ENCODE measurements at places on chromosomes 4 and X.

DNA sequence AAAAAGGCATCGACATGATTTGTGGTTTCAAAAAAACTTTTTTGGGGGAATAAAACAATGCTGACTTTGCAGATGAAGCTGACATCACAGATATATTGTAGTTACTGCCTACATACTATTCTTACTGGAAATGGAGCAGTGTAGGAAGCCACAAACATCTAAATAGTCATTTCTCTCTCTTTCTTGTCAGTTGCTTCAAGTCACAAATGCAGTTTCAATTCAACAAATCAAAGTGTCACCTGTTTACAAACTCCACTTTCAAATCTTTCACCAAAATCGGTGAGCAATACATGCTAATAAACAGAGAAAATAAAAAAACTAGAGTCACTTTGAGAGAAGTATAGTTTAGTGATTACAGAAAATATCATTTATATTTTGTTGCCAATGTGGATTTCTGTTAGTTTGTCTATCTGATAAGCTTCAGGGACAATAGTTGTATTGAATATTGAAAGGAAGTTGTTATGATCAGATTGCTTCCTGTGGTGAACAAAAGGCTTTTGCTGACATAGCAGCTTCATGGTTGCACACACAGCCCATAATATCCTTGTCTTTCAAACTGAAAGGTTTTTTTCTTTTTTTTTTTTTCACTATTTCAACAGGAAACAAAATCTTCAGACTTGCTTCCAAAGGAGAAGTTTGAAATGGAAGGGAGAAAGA, 49.7 kb upstream of the PTPN13 start:
- DNase-seq = no peak

DNA sequence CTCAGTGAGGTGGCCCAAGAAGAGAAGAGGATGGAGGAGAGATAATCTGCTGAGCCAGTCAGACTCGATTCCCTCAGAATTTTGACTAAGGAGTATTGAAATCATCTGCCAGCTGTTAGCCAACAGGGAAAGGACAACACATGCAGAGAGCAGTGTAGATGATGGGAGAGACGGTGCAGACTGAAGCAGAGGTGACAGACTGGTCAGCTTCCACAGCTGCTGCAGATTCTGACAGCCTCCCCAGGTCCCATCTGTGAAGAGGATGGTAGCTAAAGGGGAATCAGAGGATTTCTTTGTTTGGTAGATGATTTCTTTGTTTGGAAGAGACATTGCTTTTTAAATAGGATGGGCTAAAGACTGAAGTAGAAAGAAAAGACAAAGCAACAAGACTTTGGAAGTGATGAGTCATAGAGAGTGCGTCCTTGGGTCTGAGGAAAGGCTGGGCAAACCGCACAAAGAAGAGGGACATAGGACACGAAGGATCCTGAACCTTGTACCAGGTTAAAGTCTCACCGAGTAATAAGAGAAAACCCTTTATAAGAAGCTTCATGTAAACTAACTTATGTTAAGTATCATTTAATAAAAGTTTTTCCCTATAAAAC, 27.6 kb downstream of the INTU start:
- no peak for DNase-seq

GRCh38 chr4:154640999-154641398, 28.5 kb upstream of the FGG start:
- no peak for DNase-seq

- no peak for DNase-seq
Measured at GRCh38 chrX:140943513-140943912, 58.9 kb upstream of the SPANXB1 start.

GRCh38 chrX:100407784-100408712, 2.0 kb downstream of the PCDH19 start:
- DNase-seq = no peak

GRCh38 chr4:76265631-76266218, 14.2 kb downstream of the FAM47E start:
- no peak for DNase-seq

DNA sequence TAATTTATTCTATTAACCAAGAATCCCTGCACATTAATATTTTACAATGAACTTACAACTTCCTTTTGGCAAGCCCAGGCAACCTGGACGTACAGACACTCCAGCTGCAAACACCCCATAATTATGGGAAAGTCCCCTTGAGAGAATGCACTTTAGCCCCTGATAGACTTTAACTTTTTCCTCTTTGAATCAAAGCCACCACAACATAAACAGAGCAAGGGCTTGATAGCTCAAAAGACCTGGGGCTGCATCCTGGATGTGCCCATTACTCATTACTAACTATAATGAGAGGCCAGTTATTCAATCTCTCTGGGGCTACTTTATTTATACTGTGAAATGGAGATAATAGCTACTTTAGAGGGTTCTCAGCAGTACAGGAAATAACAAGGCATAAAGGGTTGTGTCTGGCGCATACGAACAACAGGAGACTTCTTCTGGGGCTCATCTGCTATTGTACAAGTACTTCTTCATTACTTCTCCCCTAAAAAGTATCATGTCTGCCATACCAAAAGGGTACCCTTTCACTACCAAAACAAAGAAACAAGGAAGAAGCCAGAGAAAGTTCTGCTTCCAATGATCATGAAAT, 54.9 kb downstream of the CASK start:
- DNase-seq = no peak

DNA sequence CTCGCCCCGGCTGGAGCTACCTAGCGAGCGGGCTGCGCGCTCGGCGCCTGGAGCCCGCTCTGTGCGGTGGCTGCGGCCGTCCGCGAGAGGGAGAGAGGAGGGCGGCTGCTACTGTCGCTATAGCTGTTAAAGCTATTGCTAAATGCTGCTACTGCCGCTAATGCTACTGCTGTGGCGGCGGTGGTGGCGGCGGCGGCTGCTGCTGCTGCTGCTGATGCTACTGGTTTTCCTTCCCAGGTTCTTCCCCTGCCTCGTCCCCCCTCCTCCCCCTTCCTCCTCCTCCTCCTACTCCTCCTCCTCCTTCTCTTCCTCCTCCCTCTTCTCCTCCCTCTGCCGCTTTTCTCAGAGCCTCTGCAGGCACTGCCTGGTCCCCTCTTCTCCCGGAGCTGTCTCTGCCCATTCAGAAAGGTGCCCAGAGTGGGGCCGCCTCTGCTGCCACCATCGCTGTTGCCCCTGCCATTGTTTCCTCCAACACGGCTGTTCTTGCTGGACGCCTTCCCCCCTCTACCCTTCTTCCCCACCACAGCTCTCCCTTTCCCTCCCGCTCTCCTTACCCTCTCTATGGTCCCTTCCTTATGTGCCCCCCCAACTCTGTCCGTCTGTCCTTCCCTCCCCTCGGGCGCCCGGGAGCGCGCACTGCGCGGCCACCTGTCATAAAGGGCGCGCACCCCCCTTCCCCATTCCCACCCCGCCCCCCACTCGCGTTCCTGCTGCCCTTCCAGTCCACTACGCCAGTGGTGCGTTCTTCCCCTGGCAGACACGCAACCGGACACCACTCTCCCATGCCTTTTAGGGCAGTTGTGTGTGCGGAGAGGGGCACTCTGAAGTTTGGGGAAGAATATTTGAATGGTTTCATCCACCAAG, at the start of gene NEXMIF:
TSS of gene NEXMIF (minus strand) at position 228 of the 864 bp plus-strand sequence.
- DNase-seq = peak; percentile 2

DNA sequence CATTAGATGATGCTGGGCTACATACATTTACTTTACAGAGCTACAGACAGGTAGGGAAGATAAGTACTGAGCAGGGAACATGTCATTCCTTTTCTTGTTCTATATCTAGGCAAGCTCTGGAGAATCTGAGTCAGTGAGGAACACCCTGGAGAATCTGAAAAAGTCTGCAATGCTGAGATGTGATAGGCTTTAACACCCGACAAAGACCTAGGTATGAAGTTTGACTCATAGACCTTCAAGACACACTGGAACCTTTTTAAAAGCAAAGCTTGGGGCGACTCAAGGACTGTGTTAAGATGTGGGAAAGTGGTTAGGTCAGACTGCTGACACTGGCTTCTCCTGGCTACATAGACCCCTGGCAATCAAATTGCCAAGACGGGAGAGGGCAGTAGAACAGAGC, 42.8 kb downstream of the OSTC start:
- DNase-seq = no peak

DNA sequence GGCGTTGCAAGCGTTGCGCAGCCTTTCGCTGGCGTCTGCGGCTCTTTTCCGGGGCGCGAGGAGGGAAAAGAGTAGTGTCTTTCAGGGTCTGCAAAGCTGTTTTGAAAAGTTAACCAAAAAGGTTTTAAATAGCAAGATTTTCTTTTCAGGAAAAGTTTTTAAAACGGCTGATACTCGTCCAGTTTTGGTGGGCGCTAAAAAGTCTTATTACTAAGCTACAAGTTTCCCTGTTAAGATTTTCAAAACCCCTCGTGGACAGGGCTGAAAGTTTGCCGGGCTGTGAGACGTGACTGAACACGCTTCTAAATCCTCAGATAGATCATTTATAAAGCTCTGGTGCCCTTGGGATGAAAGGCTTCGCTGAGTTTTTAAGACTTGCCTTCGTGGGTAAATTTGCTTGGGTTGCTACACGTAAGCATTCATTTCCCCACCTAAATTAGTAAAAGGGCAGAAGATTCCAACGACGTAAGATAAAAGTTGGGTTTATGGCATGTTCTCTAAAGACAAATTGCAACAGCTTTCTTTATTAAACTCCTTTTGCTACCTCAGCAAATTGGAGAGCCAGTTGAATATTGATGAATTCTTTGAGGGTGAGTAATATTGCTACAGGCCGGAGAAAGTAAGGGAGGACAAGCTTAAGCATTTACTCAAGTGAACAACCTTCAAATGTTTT, 91.5 kb downstream of the HPRT1 start:
- no peak for DNase-seq

DNA sequence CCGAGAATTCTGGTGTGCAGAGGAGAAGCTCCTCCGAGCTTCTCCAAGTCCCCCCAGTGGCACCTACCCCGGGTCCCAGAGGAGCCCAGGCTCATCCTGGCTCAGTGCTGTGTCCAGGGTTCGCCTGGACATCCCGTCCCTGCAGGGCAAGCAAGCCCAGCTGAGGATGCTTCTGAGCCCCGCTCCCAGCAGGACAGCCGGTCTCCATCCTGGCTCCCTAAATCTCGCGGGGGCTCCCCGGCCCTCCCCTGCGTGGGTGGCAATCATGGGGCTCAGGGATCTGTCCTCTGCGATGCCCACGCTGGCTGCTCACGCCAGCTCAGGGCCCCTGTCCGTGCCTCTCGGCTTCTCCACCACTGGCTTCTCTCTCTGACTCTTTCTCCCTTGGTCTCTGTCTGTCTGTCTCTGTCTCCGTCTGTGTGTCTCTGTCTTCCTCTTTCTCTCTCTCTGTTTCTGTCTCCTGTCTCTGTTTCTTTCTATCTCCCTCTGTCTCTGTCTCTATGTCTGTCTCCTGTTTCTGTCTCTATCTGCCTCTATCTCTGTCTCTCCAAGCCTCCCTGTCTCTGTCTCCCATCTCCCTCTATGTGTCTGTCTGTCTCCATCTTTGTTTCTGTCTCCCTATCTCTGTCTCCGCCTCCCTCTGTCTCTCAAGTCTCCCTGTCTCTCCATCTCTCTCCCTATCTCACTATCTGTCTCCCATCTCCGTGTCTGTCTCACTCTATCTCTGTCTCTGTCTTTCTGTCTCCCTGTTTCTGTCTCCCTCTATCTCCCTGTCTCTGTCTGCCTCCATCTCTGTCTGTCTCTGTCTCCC, 27.8 kb upstream of the SLC25A6 start:
- no peak for DNase-seq

DNA sequence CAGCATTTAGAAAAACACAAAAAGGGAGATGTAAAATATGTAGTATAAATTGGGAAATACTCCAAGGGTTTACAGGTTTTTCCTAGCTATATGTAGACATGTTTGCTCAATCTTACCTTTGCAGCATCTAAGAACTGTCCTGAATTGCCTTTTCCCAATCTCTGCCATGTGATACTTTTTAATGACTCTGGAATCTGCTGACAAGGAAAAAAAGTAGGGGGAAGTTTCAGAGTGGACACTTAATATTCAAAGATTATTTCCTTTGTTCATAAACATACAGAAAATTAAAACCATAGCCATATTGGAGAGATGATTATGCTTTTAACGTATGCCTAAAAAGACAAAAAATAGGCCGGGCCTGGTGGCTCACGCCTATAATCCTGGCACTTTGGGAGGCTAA, 41.4 kb downstream of the ABCB7 start:
- DNase-seq = no peak

DNA sequence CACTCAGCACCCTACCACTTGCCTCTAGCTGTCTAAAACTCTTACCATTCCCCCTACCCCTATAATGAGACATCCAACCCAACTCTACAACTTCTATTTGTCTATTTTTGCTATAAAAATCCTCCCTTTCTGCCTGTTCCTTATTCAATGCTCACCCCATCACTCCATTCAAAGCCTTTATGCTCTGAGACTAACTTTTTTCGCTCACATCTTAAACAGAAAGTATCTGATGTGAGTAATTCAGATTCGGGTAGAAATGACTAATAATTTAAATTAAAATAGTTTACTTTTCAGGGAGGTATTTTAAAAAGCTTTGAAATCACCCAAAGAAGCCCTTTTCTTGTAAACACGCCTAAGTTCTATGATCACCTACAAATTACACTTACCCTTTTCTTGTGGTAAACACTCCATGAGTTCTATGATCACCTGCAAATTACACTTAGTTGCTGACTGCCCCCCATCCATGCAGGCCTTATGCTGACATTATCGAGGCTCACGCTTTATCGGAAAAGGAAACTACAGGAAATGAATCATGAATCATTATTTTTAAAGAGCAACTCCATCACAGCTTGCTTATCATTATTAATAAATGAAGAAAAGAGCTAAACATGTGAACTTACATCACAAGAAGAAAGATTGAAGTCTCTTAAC, 168.7 kb upstream of the PPP1R2C start:
- DNase-seq = no peak

DNA sequence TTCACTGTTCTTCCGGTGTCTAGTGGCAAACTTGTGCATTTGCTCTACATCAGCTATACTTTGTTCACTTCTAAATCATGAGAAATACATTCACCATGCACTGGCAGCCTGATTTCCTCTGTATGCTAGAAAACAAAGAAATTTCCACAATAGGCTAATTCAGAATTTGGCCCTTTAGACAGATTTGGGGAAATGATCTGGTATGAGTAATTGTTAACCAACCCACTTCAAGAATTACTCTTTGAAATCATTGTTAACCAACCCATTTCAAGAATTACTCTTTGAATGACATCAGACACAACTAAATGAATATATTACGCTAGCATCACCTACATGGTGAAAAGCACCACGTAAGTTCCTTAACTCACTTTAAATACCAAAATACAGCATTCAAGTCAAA, 14.6 kb downstream of the APBB2 start:
- DNase-seq = no peak

DNA sequence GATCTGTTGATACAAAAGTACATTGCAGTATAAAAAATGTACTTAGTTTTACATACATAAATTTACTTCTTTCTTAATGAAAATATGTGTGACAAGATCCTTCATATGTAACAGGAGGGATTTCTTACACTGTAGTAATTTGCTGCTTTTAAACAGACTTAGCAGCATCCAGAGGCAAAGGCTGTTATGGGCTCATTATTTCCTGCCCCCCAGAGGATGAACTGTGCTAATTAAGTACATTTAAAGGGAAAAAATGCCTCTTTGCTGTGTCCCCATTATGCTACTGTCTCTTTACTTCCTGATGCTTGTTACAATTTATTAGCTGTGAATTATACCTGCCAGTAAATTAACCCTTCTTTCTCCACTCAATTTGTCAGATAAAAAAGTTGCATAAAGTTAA, 47.1 kb downstream of the NDST3 start:
- no peak for DNase-seq

- DNase-seq = no peak
Measured at GRCh38 chrX:15814771-15815365, 24.6 kb downstream of the ZRSR2 start.

Measured in activated CD4-positive, alpha-beta T cell treated with anti-CD3 and anti-CD28 coated beads for 24 hours (primary cell).